Hippocampal formation (tissue), 2 donors: ENCODE measurements at places on chromosomes 3 and 15.

DNA sequence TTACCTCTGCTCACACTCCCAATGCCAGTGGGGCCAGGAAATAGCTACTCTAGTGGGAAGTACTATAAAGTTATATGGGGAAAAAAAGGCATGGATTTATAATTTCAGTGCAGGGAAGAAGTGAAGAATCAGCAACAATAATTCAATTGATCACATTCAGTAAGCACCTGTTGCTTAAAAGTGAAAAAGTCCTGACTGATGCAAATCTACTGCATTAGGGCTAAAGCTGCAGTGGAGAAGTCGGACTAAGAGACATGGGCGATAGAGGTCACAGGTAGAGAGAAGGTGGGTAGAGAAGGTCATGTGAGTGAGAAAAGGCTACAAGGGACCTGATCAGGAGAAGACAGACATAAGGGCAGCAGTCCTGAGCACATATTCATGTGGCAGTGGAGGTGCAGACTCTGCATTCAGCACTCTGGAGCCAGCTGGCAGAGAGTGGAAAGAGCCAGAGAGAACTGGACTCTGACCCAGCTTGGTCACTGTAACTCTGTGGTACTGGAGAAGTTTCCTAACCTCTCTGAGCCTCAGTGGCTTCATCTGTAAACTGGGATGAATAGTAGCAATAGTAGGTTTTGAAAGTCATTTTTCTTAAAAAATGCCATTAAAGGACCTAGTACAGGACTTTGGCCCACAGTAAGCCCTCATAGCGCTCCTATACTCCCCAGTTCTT lies 17.6 kb upstream of the BCL2A1 start:
- DNase-seq: no peak

DNA sequence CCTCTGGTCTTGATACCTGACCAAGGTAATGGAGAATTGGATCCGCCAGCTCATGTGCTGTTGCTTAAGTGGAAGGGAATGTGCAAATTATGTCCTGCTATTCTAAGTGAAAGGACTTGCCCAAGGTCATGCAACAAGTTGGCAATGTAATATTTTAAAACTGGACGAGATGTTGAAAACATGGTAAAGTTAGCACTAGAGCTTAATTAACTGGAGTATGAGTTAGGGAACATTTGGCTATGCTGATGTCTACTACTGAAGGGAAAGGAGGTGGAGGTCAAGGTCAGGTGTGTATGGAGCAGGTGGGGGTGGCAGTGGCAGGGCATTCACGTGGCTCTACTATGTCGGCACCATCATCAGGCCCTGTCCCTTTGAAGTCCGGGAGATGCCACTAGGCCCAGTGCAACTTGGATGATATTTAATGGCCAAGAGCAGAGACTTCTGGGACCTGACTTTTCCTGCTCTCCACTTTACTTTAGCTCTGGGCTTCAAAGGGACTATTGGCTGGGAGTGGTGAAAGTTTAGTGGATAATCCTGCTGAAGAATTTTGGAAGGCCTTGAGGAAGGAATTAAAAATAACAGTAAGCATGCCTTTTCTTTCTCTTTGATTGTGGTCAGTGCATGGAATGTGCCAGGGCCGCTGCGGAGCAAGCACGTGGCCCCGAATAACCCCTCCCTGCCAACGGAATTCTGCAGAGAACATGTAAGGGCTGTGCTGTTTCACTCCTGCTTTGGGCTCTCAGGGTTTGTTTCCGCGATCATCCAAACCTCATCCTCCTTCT lies 14.9 kb downstream of the SMAD3 start:
- no peak for DNase-seq

DNA sequence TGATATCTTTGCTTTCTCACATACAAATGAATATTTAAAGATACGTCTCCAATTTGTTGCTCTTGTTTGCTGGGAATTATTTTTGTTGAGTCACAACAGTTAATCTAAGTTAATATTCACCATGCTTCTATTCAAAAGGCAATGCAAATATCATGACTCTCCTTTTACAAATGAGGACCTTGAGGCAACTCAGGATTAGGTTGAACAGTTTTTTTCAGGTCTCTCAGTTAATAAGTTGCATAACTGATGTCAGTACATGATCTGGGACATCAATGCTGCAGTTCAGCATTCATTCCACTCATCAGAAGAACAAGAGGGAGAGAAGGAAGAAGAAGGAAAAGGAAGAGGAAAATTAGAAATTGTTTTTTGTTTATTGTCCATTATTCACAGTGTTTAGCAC lies 781 bp upstream of the NAALADL2 start:
- DNase-seq: no peak

DNA sequence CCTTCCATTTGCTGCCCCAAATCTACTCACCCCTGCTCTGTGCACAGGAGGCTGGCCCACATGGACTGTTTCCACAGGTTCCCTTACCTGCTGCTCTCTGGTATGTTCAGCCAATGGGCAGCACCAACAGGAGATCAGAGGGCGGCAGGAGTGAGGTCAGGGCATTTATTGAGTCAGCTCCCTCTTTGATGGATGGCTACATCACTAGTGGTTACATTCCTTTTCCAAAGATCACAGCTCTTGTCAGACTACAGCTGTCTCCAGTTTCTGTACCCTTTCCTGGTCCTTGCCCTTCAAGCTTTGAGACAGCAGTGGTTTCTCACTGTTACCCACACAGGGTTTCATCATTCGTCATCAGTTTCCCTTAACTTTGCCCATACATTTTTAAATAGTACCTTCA lies 325.1 kb downstream of the SUCLG2 start:
- no peak for DNase-seq

- DNase-seq: no peak
These were observed 1371.6 kb downstream of the NSUN3 start for GRCh38 chr3:95434491-95434890.

- DNase-seq: no peak
These were observed 14.6 kb upstream of the APBA2 start for GRCh38 chr15:28871168-28871567.

- DNase-seq: no peak
These were observed 766.8 kb downstream of the TBL1XR1 start for GRCh38 chr3:176430244-176431037.

DNA sequence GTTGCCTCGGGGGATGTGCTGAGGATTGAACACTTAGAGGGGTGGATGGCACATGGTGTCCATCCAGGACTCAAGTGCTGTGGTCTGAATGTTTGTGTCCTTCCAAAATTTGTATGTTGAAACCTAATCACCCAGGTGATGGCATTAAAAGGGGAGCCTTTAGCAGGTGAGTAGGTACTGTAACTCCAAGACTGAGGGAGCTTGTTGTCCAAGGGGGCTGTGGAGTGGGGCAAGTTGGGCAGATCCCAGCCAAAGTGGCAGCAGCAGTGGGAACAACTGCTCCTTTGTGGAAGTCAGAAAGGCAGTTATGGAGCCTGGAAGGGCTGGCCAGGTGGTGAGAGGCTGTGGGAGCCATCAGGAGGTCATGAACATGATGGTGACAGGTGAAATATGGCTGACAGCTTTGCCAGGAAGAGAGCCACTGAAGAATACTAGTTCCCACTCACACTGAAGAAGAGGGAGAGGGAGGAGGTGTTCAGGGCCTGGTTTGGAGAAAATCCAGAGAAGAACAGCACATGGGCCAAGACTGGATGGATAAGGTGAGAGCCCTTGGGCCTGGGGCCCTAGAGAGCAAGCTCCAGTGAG lies 385.6 kb downstream of the CACNA2D3 start:
- no peak for DNase-seq

DNA sequence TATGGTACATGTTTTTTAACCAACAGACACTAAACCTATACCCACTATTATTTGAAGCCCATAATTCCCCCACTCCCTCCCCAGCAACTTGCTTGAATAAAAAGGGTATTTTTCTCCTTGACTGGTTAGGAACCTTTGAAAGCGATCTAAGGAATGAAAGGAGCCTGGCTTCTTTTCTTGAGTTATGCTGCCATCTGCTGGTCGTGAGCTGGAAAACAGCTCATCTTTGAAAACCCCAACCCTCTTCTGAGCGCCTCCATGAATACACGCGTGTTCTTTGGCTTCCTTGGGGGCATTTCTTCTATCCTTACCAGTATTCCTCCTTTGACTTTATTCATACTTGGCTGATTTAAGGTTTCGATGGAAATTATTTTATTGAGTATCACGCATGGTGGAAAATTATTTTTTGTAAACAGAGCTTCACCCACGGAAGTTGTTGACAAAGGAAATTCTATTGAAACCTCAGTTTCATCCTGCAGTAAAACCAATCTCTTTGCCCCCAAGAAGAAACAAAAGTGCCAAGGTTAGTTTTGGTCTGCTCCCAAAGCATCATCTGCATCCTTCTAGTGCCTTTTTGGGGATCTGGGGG lies 171.6 kb downstream of the SV2B start:
- peak; percentile 73 for DNase-seq

DNA sequence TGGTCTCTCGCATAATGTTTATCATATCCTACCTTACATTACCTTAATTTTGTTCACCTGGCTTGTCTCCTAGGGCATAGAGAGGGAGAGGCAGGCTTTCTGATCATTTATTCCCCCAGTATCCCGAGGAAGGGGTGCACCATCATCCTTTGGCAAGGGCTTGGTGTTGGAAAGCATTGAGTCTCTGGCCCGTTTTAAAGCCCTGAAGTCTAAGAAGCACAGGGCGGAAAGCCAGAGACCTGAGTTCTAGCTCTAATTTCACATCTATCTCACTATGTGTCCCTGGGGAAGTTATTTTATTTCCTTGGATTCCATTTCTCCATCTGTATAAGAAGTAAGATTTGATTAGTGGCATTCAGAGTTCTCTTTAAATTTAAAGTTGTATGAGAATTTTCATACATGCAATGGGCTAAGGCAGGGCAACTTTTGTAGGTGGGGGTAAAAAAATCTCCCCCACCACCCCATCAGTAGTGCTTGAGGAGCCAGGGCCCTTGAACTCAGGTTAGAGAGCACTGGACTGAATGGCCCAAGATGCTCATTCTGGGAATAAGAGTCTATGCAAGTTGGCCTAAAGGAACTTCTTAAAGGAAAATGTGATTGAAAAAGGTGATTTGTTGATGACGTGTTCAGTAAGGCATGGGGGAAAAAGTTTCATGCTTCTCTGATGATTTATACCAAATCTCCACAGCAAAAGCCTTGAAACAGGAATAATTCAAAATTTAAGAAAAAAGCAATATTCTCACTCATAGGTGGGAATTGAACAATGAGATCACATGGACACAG lies 10.1 kb downstream of the TMC3 start:
- no peak for DNase-seq

DNA sequence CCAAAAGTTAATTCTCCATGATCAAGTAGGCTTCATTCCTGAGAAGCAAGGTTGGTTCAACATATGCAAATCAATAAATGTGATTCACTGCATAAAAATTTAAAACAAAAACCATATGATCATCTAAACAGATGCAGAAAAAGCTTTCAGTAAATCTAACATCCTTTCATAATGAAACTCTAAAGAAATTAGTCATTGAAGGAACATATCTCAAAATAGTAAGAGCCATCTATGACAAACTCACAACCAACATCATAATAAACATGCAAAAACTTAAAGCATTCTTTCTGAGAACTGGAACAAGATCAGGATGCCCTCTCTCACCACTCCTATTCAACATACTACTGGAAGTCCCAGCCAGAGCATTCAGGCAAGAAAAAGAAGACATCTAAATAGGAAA lies 254.1 kb downstream of the AGBL1 start:
- no peak for DNase-seq

DNA sequence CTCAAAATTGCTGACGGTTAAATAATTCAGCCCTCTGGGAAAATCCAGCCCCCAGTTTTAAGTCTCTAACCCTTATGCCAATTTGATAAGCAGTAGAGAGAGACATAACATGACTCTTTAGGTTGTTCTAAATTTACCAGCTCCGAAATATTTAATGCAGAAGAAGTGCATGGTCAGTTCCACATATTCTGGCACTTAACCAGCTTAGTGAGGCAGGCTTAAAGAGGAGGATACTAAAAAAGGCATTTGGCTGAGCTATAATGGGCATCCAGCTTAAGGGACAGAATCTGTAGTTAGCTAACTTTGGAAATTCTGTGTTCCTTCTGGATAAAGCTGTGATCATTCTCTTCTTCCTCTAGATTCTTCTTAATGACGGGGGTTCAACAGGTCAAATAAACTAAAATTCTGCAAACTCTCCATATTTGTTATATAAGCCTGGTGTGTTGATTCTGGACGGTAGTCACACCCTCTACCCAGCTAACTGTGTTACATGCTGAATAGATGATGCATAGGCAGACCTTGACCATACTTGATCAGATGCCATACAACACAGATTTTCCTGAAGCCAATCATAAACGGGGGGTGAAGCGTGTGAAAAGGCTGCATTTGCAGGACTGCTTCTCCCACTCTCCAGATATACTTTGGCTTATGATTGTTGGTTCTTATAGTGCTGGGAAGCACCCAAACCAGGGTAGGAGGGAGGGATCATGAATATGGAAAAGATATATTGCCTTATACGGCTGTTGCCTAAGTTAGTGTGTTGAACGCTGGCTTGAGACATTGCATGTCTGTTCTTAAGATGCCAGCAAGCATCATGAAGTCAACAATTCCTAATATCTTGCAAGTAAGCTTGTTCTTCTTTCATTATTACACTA lies 118.4 kb downstream of the FGF12 start:
- DNase-seq: no peak

DNA sequence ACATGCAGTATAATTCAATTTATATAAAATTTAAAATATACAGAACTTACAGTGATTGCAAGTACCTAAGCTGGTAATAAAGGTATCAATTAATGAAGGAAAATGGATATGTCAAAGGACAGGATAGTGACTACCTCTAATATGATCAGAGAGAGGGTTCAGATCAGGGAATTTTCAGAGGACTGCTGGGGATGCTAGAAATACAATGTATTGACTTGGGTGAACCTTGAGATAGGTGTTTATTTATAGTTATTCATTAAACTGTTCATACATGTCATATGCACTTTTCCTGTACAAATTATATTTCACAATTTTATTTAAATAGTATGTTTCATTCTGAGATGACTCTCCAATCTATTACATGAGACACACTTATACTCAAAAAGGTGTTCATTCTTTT lies 554.1 kb downstream of the FHIT start:
- no peak for DNase-seq

DNA sequence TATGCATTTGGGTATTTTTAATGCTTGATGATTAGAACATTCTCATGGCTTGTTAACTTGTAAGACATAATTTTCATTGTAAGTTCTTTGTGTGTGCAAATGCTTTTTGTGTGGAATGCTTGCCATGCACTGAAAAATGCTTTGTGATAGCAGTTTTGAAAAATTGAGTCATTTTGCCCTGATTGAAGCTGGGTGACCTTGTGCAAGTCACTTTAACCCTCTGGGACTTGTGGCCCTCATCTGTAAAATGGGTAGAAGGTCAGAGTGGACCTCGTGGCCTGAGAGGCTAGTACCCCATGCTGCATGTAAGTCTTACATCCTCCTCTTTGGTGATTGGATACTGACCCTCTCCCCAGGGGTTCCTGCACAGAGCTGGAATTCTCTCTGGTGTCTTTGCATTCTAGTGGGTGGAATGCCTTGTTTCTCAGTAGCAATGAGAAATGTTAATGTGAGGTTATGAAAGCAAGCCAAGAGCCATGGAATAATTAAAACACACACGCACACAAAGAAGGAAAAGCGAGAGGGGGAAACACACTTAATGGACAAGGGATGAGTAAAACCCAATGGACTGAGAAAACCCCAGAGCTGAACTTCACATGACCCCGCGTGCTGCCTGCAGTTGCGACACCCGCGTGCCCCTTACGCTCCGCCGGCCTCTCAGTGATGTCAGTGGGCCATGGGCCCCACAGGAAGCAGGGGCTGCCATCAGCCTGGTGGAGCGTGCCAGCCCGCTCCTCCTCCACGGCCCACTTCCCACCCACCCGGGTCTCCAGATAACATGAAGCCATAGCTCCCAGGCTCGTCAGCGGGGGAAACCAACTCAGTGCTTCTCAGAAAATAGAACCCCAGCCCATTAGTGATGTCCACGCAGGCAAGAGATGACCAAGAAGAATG lies 44.0 kb downstream of the SMAD3 start:
- DNase-seq: no peak

GRCh38 chr3:13083898-13084297 lies 10.7 kb upstream of the IQSEC1 start:
- no peak for DNase-seq
